ENCODE measurements at places on chromosomes 7 and 10.

DNA sequence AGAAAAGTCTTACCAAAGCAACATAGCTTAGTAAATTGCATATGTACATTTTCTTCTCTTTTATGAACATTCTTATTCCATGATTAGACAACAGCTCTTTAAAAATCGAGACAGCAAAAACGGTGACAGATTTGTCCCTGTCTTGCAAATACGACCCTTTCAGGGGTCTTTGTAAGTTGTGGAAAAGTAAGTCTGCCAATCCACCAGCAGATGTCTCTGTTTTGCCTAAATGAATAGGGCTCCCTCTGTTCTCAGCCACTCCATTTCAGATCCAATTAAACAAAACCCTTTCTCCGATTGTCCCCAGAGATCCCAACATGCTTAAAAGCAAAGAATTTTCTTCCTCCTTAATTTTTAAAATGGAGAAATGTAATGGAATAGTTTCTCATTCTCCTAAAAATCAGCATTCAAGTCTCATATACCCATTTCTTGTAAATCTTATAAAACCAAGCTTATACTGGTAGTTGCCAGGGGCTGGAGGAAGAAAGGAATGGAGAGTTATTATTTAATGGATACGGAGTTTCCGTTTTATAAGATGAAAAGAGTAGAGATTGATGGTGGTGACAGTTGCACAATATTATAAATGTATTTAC, 61.0 kb upstream of the NFE2L3 start:
- no peak for DNase-seq

GRCh38 chr10:43775384-43775783, 126.7 kb upstream of the ZNF32 start:
- no peak for DNase-seq

DNA sequence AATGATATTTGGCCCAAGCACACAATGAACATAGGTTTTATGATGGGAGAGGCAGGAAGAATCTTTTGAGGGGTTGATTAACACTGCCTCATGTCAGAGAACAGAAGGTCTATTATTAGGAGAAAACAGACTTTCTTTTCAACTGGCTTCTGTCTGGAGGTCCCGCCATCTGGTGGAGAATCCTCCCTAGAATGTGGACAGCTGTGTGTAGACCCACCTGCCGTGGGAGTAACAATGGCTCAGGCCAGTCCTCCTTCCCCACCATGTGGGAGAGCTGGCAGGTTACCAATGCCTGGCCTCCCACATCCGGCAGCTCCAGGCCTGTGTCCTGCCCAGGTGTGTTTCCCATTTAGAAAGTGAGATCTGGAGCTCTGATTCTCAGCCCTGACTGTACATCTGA, 70.4 kb upstream of the AOAH start:
- no peak for DNase-seq

DNA sequence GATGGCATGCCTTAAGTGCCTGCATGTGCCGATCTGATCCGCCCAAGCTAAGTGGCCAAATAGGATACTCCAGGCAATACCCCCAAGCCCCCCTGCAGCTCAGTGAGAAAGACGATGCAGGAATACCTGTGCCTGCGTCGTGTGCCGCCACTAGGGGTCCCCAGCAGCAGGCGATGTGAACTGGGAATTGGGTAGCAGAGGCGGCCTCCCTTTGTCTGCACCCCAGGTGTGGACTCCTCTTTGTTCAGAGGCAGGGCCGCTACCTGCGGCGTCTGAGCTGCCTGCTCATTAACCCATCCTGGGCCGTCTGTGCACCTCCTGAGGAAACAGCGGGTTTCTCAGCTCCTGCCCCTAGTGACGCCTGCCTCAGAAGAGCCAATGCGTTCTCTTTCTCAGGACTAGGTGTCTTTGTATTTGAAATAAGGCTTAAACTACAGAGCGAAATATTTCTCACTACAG, 4.8 kb upstream of the CHN2 start:
- no peak for DNase-seq

GRCh38 chr10:77164616-77165311, 472.8 kb downstream of the KCNMA1 start:
- DNase-seq: no peak

DNA sequence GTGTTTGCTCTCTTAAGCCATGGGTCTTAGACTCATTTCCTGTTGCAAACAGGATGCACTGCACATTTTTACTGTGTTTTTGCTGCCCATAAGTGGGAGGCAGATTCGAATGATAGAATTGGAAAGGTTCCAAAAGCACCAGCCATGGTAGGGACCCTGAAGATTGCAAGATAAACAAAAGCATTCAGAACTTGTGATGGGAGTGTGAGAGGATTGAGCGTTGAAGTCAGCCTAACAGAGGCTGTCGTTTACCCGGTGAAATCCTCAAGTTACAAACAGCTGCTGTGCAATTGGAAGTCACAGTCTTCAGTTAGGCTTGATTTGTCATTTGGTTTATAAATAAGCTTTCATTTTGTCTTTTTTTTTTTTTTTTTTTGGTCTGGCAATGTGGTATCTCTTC, 192.7 kb upstream of the MKI67 start:
- no peak for DNase-seq

- no peak for DNase-seq
Measured at GRCh38 chr7:23022851-23023250, 8.9 kb upstream of the HYCC1 start.

DNA sequence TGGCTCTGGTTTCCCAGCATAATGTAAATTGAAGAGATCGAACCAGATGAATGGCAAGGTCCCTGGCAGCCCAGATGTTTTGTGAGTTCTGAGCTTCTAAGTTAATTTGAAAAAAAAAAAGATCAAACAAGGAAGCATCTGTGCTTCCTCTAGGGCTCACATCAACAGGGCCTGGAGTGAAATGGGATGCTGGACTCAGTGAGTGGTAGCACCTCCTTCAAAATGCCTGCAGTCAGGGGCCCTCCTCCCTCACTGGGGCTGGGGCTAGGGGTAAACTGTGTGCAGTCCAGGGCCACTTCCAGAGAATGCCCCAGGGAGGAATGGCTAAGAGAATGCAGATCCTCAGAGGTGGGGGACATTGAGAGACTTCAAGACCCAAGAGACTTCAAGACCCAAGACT, 6.0 kb upstream of the CUEDC2 start:
- DNase-seq: no peak

DNA sequence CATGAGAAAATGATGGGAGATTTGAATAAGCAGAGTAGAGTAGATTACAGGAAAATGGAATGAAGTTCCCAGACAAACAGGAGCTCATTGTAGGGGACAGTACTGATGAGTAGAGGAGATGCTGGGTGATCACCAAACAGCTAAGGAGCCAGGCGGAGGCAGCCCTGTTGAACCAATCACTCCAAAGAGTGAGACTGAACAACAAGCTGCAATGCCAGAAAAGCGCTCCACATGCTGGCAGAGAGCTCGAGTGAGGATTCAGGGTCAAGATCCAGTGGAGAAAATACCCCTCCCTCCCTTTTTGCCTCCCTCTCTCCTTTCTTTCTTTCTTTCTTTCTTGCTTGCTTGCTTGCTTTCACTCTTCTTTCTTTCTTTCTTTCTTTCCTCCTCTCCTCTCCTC, 133.3 kb downstream of the PFKFB3 start:
- no peak for DNase-seq

DNA sequence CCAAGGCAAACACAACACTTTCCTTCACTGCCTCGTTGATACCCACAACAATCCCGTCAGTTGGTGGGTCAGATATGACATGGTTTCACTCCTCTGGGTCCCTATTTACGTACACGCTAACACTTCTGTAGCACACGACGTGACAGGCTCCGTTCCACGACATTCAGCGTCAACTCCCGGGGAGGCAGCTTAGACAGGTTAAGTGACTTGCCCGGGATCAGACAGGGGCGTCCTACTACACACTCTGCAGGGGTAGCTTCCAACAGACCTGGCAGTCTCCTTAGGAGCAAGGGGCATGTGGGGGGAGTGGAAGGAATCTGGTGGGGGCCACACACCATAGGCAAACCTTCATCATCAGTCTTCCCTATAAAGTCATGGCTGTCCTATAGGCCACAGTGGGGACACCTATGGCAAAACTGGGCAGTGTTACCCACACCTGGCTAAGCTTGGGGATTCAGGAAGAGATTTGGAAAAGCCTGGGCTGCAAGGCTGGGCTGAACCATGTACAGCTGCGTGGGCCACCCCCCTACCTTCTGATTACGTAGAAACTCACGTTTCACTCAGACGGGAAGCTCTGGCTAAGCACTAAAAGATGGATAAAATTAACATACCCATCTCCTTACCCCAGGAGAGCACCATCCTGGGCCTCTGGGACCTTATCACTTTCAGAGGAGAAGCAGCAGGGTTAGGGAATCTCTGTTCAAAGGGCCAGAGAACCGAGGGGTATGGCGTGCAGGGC, 2.0 kb downstream of the TYSND1 start:
- peak; percentile 73 for DNase-seq

GRCh38 chr7:114088470-114088940, 169.7 kb upstream of the PPP1R3A start:
- no peak for DNase-seq

GRCh38 chr7:40310258-40310657, 175.5 kb downstream of the SUGCT start:
- DNase-seq: no peak
